Muscle of leg (tissue), 16 donors: ENCODE measurements at places on chromosomes 7 and 10. TPM values are rescaled to one million over a fixed set of nuclear protein-coding genes. Genes with fewer than 3 reads are reported as not detected.

- H3K27ac ChIP-seq: peak overlapping the region; percentile 52
- no peak overlapping the region for H3K4me3 ChIP-seq
- peaks cover 15% of the 10 kb centered on the region for H3K4me1 ChIP-seq
- peaks cover 10% of the 10 kb centered on the region for H3K36me3 ChIP-seq
Measured at GRCh38 chr10:94224656-94225055, 138.1 kb downstream of the NOC3L start.

GRCh38 chr7:138663725-138664710, 37.1 kb downstream of the SVOPL start:
- peak; percentile 13 for DNase-seq
- H3K4me1 ChIP-seq: no peaks in the 10 kb centered on the region
- peaks cover 4% of the 10 kb centered on the region for H3K27me3 ChIP-seq

- H3K4me1 ChIP-seq: no peaks in the 10 kb centered on the region
- H3K27ac ChIP-seq: no peak overlapping the region
- no peaks in the 10 kb centered on the region for H3K27me3 ChIP-seq
- no peak overlapping the region for H3K4me3 ChIP-seq
- H3K36me3 ChIP-seq: no peaks in the 10 kb centered on the region
Measured at GRCh38 chr7:107463139-107464078, 6.4 kb upstream of the GPR22 start.

- H3K4me1 ChIP-seq: no peaks in the 10 kb centered on the region
- H3K36me3 ChIP-seq: peaks cover 22% of the 10 kb centered on the region
- no peak overlapping the region for H3K4me3 ChIP-seq
- no peak overlapping the region for H3K27ac ChIP-seq
- DNase-seq: no peak
Measured at GRCh38 chr10:73182568-73182967, 14.6 kb downstream of the FAM149B1 start.

DNA sequence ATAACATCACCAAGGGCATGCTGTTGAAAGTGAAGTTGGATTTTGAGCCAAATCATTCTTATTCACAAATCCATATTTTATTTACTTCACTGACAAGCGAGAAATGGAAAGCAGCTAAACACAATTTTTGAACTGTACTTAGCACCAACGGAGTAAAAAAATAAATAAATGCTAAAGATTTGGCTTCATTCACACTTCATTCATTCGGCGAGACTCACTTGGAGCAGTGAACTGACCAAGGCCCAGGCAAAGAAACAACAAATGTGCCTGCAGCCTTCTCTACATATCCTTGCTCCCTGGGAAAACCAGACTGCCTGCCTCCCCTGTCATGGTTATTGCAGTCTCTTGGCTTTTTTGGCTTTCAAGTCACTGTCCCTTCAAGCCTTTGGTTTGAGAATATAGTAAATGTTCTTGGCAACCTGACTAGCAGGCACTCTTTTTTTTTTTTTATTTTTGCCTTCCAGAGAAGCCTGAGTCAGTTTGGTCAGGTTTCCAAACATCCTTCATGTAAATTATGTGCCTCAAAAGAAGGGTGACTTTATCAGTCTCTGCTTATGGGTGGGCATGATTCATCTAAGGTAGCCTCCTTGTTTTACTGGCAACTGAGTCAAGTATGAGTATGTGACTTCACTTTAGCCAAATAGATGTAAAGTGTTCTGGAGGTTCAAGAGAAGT, 177.6 kb upstream of the MEOX2 start:
- H3K27me3 ChIP-seq: no peaks in the 10 kb centered on the region
- H3K36me3 ChIP-seq: no peaks in the 10 kb centered on the region
- no peak overlapping the region for H3K27ac ChIP-seq
- H3K4me1 ChIP-seq: no peaks in the 10 kb centered on the region

- no peak overlapping the region for H3K27ac ChIP-seq
- no peaks in the 10 kb centered on the region for H3K36me3 ChIP-seq
- H3K4me1 ChIP-seq: peaks cover 11% of the 10 kb centered on the region
- no peak overlapping the region for H3K4me3 ChIP-seq
- no peak for DNase-seq
Measured at GRCh38 chr10:33483124-33483815, 148.8 kb upstream of the NRP1 start.

DNA sequence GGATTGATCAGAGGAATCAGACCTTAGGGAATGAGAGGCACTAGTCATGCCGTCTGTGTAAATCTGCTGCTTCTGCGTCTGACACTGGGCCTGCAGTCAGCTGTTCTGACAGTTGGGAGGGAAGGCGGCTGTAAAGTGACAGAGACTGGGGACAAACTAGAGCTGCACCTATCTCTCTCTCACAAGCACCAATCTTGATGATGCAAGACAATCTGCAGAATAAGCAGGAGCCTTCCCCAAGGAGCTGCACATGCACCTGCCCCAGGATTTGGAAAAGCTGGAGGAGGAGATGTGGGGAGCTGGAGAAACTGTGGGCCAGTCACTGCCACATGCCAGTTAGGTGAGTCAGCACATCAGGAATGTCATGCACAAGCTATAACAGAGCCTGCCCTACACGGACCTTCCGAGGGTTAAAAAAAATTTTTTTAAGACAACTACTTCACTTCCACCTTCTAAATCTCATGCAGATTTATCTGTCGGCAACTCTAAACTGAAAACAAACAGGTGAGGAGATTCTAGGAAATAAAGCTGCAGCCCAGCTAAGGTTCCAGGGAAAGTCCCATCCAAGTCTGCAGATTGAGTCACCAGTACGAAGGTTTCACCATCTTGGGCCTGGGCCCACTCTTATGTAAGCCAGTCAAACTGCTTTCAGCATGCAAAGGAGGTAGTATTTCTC, 39.2 kb downstream of the ENO4 start:
- no peak overlapping the region for H3K27ac ChIP-seq
- no peak overlapping the region for H3K4me3 ChIP-seq
- no peaks in the 10 kb centered on the region for H3K36me3 ChIP-seq
- peaks cover 18% of the 10 kb centered on the region for H3K4me1 ChIP-seq
- H3K27me3 ChIP-seq: peaks cover 5% of the 10 kb centered on the region

GRCh38 chr7:128827248-128827958, 2.8 kb upstream of the FLNC start:
- H3K36me3 ChIP-seq: no peaks in the 10 kb centered on the region
- H3K27ac ChIP-seq: peak overlapping the region; percentile 98
- peak; percentile 81 for DNase-seq
- H3K27me3 ChIP-seq: peaks cover 18% of the 10 kb centered on the region
- H3K4me3 ChIP-seq: peak overlapping the region; percentile 26

DNA sequence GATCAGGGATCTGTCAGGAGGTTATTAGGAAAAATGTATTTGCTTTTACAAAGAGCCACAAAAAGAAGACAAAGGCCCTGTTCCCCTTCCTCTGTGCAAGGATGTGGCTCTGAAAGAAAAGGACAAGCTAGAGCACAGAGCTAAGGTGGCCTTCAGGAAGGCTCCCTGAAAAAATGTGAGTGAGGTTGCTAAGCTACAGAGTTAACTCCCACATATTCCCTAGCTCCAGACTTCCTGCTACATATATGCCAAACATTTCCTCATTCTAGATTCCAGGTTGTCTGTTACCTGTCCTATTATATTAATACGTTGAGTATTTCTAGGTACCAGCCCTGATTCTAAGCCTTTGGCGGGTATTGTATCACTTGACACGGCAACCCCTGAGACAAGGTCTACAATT, 369.0 kb downstream of the PARD3 start:
- no peak overlapping the region for H3K27ac ChIP-seq
- no peak for DNase-seq

DNA sequence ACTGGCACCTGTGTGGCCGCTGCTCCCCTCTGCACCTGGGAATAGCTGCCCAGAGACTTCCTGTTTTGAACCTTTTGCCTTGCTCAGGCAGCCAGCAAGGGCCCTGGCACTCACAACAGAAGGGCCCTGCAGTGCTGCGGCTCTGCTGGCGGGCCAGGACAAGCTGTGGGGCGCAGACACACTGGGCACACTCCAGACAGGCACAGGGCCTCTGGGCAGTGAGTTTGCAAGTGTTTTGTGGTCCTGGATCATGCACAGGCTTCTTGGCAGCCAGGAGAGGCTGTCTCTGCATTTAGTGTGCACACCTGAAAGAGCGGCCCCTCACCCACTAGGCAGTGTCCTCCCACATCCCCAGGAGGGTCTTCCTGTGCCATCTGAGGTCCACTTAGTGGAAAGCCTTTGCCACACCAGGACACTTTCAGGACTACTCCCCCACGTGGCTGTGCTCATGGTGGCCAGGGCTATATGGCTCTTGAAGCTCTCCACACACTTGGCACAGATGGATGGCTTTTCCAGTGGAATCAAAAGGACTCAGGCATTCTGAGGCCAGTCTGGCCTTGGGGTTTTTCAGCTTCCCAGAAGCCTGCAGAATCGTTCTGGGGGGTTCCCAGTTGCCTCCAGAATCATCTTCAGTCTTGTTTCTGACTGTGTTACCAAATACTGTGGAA, 5.0 kb upstream of the ATP6V0E2 start:
- H3K4me1 ChIP-seq: peaks cover 15% of the 10 kb centered on the region
- no peak overlapping the region for H3K4me3 ChIP-seq
- DNase-seq: no peak
- no peak overlapping the region for H3K27ac ChIP-seq

DNA sequence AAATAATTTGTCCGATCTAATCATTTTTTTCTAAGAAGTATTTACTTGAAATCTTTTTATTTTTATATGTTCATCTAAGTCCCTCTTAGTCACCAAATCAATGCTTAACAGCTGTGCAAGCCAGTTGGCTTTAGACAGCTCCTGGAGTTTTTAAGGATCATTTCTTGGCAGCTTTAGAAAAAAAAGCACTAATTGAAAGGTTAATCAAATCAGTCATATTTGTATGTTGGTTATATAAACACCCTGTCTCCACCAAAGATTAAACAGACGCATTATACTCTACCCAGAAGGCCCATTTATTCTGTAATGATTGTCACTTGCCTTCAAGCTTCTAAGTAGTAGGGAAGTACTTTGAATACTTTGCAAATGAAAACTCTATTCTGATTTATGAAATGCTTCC, 60.2 kb downstream of the PAXIP1 start:
- H3K4me1 ChIP-seq: no peaks in the 10 kb centered on the region
- no peaks in the 10 kb centered on the region for H3K27me3 ChIP-seq
- H3K27ac ChIP-seq: no peak overlapping the region
- no peak overlapping the region for H3K4me3 ChIP-seq

DNA sequence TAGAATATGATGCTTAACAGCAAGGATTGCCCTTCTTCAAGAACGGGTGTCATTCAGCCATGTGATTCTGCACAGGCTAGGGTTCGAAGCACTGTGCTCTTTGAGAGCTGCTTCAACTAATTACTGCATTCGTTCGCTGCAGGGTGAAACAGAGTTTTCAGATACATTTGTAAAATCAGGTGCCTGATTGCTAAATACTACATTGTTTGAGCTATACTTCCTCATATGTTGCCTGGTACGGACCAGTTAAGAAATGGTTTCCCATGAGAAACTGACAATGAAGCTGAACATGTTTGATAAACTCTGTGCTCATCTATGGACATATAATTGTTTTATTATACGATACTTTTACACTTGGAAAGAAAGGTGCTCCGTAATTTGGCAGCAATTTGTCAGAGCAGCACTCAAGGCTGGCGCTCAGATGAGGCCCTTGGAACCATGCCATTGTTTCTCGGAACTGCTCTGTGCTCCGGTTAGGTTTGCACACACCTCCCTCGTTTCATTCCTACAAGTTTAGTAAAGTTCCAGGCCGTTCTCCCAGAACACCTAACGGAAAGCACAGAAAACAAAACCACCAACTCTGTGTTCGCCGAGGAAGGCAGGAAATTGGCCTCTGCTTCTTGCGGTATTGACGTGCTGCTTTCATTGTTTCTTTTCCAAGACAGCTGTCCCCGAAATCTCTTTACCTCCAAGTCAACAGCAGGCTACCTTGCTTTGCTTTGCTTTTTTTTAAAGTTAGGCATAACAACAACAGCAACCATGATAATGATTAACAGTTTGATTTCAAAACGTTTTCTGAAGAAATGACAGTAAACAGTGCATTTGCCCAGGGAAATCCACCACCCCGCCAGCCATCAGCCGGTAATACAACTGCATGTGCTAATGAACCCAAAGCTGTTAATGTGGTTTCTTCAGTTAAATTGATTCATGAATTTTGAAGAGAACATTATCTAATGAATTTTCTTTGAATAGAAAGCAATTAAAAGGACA, 206.9 kb downstream of the EBF3 start:
- peaks cover 13% of the 10 kb centered on the region for H3K36me3 ChIP-seq
- DNase-seq: peak; percentile 65
- H3K27me3 ChIP-seq: no peaks in the 10 kb centered on the region
- H3K4me3 ChIP-seq: no peak overlapping the region

DNA sequence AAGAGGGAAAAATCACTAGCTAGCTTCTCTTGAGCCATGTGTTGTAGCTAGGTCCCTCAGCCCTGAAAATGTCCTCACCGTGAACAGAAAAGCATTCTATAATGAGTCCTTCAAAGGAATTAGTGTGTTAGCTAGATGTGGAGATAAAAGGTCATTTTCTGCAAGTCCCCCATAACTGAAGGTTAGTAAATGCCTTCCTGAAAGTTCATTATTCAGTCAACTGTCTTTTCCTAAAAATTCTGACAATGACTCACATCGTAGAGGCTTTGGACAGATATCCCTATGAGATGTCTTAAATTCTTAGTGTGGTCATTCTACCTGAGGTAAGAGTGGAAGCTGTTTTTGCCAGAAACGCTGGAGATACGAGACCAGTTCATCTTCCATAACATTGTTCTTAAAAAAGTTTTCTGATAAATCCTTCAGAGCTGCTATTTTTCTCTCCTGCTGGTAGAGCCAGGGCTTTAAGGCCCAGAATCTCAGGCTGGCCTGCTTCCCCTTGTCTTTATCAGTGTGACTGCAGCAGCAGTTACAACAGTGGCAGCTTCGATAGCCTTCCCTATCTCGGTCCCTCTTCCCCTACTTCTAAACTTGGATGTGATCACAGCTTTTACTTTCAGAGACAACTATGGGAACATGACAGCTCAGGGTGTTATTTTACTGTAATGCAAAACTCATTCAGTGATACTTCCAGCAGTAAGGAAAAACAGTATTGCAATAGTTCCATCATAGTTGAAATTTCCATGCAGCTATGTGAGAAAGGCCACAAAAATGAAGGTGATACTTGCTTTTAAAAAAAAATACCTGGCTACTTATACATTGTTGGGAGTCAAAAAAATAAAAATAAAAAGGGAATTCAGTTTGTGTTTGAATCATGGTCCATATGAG, 37.3 kb upstream of the PRKAR2B start:
- no peak overlapping the region for H3K27ac ChIP-seq
- no peak overlapping the region for H3K4me3 ChIP-seq
- DNase-seq: no peak
- H3K27me3 ChIP-seq: no peaks in the 10 kb centered on the region
- H3K4me1 ChIP-seq: no peaks in the 10 kb centered on the region
- H3K36me3 ChIP-seq: no peaks in the 10 kb centered on the region

DNA sequence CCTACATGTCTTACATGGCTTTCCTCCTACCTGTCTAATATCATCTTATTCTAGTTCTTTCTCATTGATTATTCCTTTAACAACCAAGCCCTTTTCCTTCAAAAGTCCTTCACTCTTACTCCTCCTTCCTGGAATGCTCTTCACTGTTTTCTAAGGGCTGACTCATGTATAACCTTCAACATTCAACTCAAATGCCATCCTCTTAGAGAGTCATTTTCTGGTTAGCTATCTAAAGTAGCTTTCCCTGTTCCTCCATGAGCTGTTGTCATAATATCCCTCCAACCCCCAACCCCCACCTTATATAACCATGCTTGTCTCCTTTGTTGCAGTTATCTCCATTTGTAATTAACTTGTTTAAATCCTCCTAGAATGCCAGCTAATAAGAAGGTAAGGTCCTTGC, 286.8 kb downstream of the ADK start:
- no peaks in the 10 kb centered on the region for H3K4me1 ChIP-seq
- H3K36me3 ChIP-seq: no peaks in the 10 kb centered on the region
- H3K27me3 ChIP-seq: no peaks in the 10 kb centered on the region

Gene SPDYE5
- 4.3 TPM for polyA plus RNA-seq

Gene GNAT3
- 0.27 TPM for polyA plus RNA-seq

Gene ARHGAP22
- polyA plus RNA-seq: 1.2 TPM

Gene CLDN4
- 10.9 TPM for polyA plus RNA-seq

Gene C7orf33
- 0.41 TPM for polyA plus RNA-seq

Gene ZNF804B
- not detected for polyA plus RNA-seq

Gene FOXP2
- polyA plus RNA-seq: 12.2 TPM

Gene FAM131B
- polyA plus RNA-seq: 2.0 TPM
